ENCODE measurements at places on chromosomes 4 and X. TPM values are rescaled to one million over a fixed set of nuclear protein-coding genes. Genes with fewer than 3 reads are reported as not detected.

Gene VCX2
- not detected for total RNA-seq

DNA sequence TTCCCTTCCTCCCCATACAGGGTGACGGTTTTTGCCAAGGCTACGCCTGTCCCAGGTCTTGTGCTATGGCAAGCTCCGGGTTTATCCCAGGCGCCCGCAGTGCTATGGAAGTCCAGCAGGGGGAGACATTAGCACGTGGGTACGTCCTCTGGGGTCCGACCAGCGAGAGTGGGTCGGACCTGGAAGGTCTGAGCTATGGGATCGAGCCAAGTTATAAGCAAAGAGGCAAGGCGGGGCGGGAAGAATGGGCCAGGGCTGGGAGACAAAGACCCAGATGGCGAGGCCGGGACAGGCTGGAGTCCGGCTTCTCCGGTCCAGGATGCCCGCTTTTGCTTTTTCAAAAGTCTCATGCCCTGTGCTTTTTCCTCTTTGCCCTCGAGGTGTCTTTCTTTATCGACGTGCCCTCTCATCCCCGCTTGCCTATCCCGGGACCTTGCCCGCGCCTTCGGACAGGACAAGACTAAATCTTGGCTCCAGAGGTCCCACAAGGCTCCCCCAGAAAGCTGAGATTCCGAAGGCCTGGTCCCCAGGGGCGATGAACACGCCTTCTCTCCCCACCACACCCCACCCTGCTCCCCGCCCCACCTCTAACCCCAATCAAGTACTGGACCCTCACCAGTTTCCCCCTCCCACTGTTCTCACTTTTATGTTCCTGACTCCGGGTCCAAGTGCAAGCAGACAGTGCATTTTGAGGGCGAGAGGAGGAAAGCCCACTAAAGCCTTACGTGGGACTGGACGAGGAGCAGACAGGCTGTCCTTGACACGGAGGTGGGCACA is 785 bp upstream of the EFNB1 start:
- peak; percentile 74 for DNase-seq

Gene AMTN
- total RNA-seq, result not detected

Gene FDCSP
- not detected for total RNA-seq

DNA sequence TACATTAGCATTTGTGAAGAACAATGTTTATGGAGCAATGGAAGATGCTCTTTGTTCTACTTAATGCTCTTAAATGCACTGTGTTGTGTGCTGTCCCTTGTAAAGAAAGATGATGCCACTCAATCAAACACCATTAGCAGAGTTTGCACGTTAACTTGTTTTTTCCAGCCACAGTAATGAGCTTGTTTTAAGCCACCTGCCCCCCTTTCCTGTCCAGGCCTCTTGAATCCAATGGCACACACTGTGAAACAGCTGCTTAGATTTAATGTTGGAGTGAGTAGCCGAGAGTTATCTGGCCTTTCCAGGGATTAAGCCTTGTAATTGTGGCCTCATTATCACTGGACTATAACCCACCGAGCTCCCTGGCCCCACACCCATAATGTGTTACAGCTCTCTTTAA is 86.0 kb downstream of the PAK3 start:
- no peak for DNase-seq

Gene ADAMTS3
- total RNA-seq, result not detected

DNA sequence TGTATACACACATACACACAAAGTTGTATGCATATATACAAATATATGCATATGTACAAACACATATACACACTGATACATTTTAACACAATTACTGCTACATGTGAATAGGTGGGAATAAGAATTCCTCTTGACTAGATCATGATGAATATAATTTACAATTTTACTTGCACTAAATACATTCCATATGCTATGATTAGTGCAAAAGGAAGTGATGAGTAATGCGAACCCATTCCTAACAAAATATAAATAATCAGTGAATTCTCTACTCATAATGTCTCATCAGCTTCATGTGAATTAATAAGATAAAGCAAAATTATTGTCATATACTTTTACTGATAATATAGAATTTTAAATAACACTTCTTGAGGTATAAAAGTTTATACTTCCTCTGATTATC is 1077.3 kb upstream of the PCDH10 start:
- DNase-seq, result no peak

- no peak for DNase-seq
These were observed 53.2 kb downstream of the HADH start for GRCh38 chr4:108042927-108043326.

DNA sequence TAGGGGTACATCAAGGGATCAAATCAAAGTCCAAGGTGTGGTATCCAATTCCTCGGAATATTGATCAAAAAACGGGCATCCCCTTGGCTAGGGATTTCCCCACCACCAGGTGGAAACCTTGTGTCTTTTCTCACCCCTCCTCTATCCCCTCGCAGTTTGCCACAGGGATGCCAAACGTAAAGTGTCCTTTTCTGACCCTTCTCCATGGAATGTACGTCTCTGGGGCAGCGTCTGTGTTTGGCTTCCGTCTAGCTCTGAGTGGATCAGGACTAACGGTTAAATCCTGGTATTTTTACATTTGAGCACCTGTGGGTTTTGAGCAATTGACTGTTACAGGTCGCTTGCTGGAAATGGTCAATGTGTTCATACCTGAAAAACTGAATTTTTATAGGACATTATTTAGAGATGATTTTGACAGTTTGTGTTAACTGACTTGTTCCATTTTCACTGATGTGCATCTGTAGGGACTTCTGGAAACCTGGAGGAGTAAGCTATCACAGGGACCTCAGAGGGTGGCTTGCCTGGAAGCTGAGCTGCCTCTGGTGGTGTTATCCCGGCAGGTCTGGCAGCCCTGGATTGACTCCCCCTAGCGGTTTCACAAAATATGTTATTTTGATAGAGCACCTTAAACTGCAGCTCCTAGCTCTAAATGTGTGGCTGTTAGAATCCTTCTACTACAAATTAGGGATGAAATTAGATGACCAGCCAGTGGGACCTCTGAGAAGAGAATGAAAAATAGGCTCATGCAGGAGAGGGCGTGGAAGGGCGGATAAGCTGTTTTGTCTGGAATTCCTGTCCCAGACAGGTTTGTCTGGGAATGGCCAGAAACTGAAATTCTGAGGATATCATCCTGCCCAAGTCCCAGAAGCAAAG is 8.8 kb upstream of the MGST2 start:
- DNase-seq, result peak; percentile 61

DNA sequence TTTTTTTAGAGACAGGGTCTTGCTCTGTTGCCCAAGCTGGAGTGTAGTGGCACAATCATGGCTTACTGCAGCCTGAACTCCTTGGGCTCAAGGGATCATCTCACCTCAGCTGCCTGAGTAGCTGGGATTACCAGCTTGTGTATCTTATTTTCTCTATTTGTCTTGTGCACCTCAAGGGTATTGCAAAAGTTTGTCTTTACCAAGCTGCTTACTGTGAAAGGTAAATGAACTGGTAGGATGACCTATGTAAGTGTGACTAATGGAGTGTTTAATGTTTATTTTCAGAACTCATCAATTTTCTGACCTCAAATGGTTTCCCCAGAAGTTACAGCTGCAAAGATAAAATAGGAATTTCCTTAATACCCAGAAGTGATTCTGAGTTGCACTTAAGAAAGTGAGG is 5.3 kb upstream of the FGA start:
- no peak for DNase-seq

Gene PGK1
- total RNA-seq, result 1,048 TPM

Data from activated CD4-positive, alpha-beta memory T cell treated with anti-CD3 and anti-CD28 coated beads, Interleukin-2, amount 10 ng/mL, durations not matched to agents 7 days and 5 days (primary cell).